ENCODE measurements at places on chromosomes 16 and 17.

GRCh38 chr17:14417336-14417735 is 116.5 kb downstream of the HS3ST3B1 start:
- no peak for DNase-seq

GRCh38 chr16:86563469-86564345 is 2.9 kb upstream of the FOXC2 start:
- DNase-seq, result peak; percentile 80

DNA sequence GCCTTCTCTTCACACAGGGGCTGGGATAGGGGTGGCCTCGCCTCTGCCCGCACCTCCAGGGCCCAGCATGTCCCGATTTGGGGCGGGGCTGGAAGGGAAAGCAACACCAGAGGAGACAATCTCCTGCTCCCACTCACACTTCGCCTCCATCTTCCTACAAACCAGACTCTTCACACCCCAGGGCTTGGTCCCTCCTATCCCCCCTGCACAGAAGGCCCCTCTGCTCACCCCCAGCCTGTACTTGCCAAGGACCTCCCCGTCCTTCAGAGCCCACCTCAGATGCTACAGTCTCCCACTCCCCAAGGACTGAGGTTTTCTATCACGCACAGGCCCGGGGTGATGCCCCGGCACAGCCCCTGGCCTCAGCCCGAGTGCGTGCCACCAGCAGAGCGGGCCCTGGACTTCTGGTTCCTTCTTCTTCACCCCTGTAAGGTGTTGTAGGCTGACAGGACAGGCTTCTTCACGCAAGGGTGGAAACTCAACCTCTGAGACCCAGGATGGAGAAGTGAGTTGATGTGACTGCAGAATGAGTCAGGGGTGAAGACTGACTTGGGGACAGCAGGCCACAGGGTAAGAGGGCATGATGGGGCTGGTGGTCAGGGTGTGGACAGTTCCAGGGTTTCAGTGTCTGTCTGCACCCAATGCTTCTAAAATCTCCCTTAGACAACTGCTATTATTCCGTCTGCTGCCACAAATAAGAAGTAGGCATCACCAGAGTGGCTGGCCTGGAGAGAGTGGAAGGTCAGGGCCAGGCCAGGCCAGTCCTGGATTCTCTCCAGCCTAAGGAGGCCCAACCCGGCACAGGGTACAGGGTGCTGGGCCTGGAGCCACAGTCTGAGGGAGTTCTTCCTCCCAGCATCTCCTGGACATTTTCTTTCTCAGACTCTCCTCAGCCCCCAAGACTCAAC is 2.5 kb downstream of the ITGAE start:
- no peak for DNase-seq

- DNase-seq, result no peak
These were observed 36.5 kb downstream of the CPNE2 start for GRCh38 chr16:57128771-57129389.

GRCh38 chr16:17230932-17231581 is 239.7 kb downstream of the XYLT1 start:
- no peak for DNase-seq

DNA sequence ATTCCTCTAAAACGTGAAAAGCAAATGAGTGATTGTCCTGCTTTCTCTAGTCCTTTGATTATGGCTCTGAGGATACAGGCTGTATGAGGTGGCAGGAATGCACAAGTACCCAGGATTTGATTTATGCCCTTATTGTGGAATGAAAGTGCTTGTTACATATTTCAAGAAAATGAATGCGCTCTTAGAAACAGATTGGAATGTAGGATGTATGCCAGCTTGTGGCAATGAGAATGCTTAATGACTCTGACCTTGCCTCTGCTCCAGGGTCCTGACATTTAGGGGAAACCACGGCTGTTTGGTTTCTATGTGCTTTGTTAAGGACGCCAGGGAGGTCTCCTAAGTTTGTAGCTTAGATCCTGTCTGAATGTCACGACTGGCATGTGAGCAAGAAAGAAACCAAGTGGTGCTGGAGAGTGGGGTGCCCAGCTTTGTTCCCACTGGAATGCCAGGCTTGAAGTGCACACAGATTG is 22.0 kb downstream of the PRCD start:
- peak; percentile 66 for DNase-seq

GRCh38 chr16:14486520-14487303 is 143.3 kb downstream of the PARN start:
- DNase-seq, result peak; percentile 96

- no peak for DNase-seq
These were observed 10.3 kb upstream of the SLC52A1 start for GRCh38 chr17:5045496-5045895.

DNA sequence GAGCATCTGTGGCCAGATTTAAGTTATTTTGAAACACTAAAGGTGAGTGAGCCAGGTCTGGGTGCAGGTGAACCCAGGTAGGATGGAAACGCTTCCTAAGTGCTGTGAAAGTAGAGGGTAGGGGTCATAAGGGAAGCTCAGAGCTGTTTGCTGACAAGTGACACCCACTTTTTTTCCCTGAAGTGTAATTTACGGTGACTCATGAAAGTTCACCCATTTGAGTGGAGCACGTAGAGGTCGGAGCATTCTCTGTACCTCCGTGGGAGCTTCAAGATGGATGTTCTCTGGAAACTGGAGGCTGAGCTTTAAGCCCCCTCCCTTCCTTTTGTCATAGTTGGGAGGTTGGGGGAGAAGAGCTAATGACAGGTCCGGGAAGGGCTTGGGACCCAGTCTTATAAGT is 44.3 kb downstream of the MPRIP start:
- DNase-seq, result no peak
